CD8-positive, alpha-beta memory T cell (primary cell): ENCODE measurements at places on chromosomes 6 and 20.

DNA sequence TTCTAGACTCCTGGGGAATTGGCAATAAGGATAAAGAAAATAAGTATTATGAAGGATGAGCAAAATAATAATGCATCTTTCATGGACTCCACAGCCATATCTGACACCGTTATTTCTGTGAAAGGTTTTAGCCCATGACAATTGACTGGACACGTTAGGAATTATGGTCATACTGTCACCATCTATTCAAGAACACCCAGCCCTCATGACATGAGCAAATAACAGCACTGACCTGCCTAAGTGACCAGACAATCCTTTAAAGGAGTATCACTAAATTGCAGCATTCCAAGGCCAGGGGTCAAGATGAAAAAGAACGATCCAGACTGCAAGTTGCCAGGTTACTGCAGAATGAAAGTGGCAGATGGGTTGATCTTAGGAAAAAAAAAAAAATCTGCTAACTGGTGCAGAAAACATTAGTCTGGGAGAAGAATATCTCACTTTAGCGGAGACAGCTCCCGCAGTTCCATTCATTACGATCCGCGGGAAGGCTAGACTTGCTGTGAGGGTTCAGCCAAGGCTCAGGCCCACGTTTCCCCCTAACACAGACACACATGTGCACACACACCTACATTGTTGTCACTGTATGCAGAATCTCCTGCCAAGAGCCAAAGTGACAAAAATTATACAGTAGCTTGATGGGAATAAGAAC lies 237.7 kb upstream of the AGPAT4 start:
- H3K36me3 ChIP-seq: no peaks in the 10 kb centered on the region
- H3K4me1 ChIP-seq: no peaks in the 10 kb centered on the region
- DNase-seq: no peak
- H3K27me3 ChIP-seq: no peaks in the 10 kb centered on the region
- H3K4me3 ChIP-seq: no peak overlapping the region
- H3K27ac ChIP-seq: no peak overlapping the region

DNA sequence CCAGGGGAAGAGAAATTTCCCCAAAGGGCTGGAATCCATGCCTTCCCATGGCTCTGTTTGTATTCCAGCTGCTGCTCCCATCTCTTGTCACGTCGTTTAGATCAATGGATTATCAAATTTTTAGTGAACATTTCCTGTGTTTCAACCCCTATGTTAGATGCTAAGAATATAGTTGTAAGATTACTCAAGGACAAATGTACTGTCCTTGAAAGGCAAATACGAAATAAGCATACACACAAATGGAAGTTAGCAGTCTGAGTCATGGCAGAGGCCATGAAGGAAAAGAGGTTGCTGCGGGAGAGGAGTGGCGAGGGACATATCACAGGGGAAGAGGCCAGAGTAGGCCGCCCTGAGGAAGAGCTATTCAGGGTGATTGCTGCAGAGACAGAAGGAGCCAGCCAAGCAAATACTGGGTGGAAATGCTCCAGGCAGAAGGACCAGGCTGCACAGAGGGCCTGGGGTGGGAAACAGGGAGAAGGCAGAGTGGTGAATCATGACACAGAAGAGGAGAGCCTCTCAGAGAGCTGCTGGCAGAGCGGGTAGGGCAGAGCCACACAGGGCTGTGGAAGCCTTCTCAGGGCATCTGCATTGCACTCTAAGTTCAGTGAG lies 219.2 kb upstream of the LRFN2 start:
- no peaks in the 10 kb centered on the region for H3K27me3 ChIP-seq
- no peak overlapping the region for H3K27ac ChIP-seq
- no peaks in the 10 kb centered on the region for H3K4me1 ChIP-seq
- DNase-seq: no peak
- H3K4me3 ChIP-seq: no peak overlapping the region
- no peaks in the 10 kb centered on the region for H3K36me3 ChIP-seq

DNA sequence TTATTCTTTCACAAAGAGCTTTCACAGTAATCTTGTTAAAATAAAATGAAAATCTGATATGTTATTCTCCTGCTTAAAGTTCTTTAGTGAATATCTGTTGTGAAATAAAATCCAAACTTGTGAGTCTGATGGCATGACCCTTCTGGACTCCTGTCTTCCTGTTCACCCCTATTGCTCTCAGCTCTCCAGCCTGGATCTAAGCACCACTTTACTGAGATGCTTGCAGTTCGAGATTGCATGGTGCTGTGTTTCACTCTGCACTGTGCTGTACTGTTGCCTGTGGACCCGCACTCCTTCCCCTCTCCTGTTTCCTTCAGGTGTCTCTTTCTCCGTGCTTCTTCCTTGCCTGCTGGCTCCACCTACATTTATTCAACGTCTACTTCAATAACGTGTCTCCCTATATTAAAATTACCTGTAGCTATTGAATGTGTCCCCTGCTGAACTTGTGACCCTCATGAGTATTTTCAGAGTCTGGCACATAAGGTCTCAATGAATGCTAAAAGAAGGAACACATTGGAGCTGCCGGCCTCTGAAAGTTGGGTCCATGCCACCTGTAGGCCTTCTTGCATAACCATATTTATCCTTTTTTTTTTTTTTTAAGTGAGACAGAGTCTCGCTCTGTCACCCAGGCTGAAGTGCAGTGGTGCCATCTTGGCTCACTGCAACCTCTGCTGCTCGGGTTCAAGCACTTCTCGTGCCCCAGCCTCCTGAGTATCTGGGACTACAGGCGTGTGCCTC lies 100.1 kb downstream of the ARID1B start:
- no peaks in the 10 kb centered on the region for H3K27me3 ChIP-seq
- DNase-seq: no peak
- no peaks in the 10 kb centered on the region for H3K36me3 ChIP-seq

- H3K4me1 ChIP-seq: no peaks in the 10 kb centered on the region
- no peaks in the 10 kb centered on the region for H3K36me3 ChIP-seq
- no peak overlapping the region for H3K27ac ChIP-seq
- no peak overlapping the region for H3K4me3 ChIP-seq
Observed at GRCh38 chr20:8413691-8414090, 281.6 kb downstream of the PLCB1 start.

GRCh38 chr6:35377002-35377401 lies 34.6 kb downstream of the PPARD start:
- no peak overlapping the region for H3K4me3 ChIP-seq
- no peaks in the 10 kb centered on the region for H3K27me3 ChIP-seq
- no peaks in the 10 kb centered on the region for H3K4me1 ChIP-seq
- no peak for DNase-seq
- no peaks in the 10 kb centered on the region for H3K36me3 ChIP-seq
